Astrocyte (in vitro differentiated cells and primary cell): ENCODE measurements at places on chromosomes 4 and X. TPM values are rescaled to one million over a fixed set of nuclear protein-coding genes. Genes with fewer than 3 reads are reported as not detected.
A peak's percentile ranks its signal among the peaks of the same experiment; 100 is the strongest.

GRCh38 chr4:123449780-123450179 lies 53.2 kb downstream of the SPRY1 start:
- H3K27me3 ChIP-seq, result no peaks in the 10 kb centered on the region
- peaks cover 21% of the 10 kb centered on the region for H3K4me1 ChIP-seq
- peak; percentile 73 for DNase-seq
- H3K4me3 ChIP-seq, result no peak overlapping the region
- no peak overlapping the region for H3K27ac ChIP-seq

Gene JCHAIN
- not detected in 2 replicates for total RNA-seq

- no peak overlapping the region for H3K4me3 ChIP-seq
- no peak overlapping the region for H3K27ac ChIP-seq
- H3K27me3 ChIP-seq, result no peaks in the 10 kb centered on the region
Measured at GRCh38 chr4:122577808-122578781, 42.8 kb downstream of the IL21 start.

Gene MXRA5
- 23.3 and 60.6 TPM in 2 replicates for total RNA-seq

- peaks cover 2% of the 10 kb centered on the region for H3K27me3 ChIP-seq
- no peaks in the 10 kb centered on the region for H3K36me3 ChIP-seq
- H3K27ac ChIP-seq, result no peak overlapping the region
- DNase-seq, result peak; percentile 12
- peaks cover 10% of the 10 kb centered on the region for H3K4me1 ChIP-seq
Measured at GRCh38 chrX:132837967-132838366, 120.5 kb downstream of the HS6ST2 start.

DNA sequence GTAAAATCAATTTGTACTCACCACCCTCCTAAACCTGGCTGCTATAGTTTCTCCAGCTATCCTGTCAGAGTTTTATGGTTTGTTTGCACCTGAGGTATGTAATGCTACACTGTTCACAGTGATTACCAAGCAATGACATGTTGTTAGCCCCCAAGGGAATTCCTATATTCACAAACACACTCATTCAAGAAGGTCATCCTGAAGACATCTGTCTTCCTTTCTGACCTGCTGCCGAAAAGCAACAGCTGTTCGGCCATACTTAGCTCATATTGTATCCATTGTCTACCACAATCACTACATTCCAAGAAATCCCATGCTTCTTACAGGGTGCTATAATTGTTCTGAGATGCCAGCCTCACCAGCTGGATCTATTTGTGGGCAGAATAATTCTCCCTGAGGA lies 160.1 kb upstream of the GYPA start:
- no peaks in the 10 kb centered on the region for H3K4me1 ChIP-seq
- no peaks in the 10 kb centered on the region for H3K27me3 ChIP-seq
- no peak overlapping the region for H3K4me3 ChIP-seq

GRCh38 chrX:139538907-139539790 lies 8.6 kb downstream of the F9 start:
- no peaks in the 10 kb centered on the region for H3K4me1 ChIP-seq
- no peaks in the 10 kb centered on the region for H3K36me3 ChIP-seq
- H3K4me3 ChIP-seq, result no peak overlapping the region
- H3K27me3 ChIP-seq, result no peaks in the 10 kb centered on the region
- peak; percentile 1 for DNase-seq

GRCh38 chrX:155745792-155746191 lies 133.0 kb upstream of the TMLHE start:
- no peak for DNase-seq
- H3K4me3 ChIP-seq, result no peak overlapping the region
- no peaks in the 10 kb centered on the region for H3K36me3 ChIP-seq
- H3K27ac ChIP-seq, result no peak overlapping the region
- H3K4me1 ChIP-seq, result no peaks in the 10 kb centered on the region

Gene PPEF2
- total RNA-seq, result not detected in 2 replicates

GRCh38 chr4:41526628-41527027 lies 11.3 kb upstream of the LIMCH1 start:
- H3K27me3 ChIP-seq, result no peaks in the 10 kb centered on the region
- H3K27ac ChIP-seq, result no peak overlapping the region
- no peaks in the 10 kb centered on the region for H3K36me3 ChIP-seq
- H3K4me3 ChIP-seq, result no peak overlapping the region
- DNase-seq, result peak; percentile 44

GRCh38 chrX:5733501-5733900 lies 495.2 kb downstream of the NLGN4X start:
- no peaks in the 10 kb centered on the region for H3K4me1 ChIP-seq
- no peaks in the 10 kb centered on the region for H3K36me3 ChIP-seq
- H3K27me3 ChIP-seq, result no peaks in the 10 kb centered on the region
- no peak for DNase-seq
- H3K27ac ChIP-seq, result no peak overlapping the region

Gene ADH1A
- not detected in 2 replicates for total RNA-seq

Gene PAGE1
- not detected in 2 replicates for total RNA-seq

- no peak for DNase-seq
- peaks cover 10% of the 10 kb centered on the region for H3K4me1 ChIP-seq
- no peak overlapping the region for H3K27ac ChIP-seq
- H3K4me3 ChIP-seq, result no peak overlapping the region
- no peaks in the 10 kb centered on the region for H3K36me3 ChIP-seq
Measured at GRCh38 chr4:47484168-47484567, 907 bp upstream of the ATP10D start.

DNA sequence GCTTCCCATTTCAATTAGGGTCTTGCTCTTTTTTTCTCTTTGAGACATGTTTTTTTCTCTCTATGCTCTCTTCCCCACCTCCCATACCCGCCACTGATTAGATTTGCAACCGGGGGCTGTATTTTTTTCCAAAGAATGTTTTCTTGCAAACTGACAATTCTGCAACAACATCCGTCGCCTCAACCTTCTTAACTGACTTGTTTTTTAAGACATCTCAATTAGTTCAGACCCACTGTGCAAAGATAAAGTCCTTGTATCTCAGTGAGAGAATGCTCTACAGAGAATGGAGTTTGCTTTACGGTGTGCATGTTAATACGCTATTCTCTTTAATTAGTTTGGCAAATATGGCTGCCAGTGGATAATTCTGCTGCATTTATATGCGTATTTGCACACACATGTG lies 126.3 kb downstream of the UNC5C start:
- H3K4me1 ChIP-seq, result no peaks in the 10 kb centered on the region
- H3K36me3 ChIP-seq, result no peaks in the 10 kb centered on the region
- no peak overlapping the region for H3K27ac ChIP-seq
- no peak overlapping the region for H3K4me3 ChIP-seq
- H3K27me3 ChIP-seq, result no peaks in the 10 kb centered on the region

DNA sequence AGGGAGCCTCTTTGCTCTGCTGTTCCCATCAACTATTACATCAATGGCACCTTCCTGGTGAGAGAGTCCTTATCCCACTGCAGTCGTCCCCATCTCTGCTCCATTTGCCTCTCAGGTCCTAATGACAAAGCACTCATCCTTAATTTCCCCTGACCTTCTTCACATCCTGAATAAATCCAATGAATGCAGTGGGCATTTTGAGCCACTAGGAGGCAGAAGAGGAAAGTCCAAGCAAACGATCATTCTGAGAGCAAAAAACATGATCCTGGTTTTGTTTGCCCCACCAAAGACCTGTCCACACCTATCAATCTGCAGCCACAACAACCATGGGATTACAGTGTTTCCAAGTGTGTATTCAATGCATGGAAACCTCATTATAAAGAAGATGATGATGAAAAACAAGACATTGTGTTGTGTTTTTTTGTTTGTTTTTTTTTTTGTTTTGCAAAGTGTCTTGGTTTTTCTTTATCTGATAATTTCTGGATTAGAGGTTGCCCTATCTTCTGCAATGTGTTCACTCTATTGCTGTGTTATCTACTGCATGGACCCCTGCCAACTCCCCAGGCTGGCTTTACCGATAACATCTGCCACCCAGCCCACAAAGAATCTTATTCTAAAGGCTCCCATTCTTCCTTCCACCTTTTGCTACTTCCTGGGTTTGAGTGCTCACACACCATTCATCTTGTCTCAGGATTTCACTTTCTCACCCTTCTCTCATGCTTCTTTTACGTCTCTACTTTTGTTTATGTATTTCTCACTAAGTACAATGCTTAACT lies 207.2 kb downstream of the NLGN4X start:
- no peak overlapping the region for H3K27ac ChIP-seq
- no peaks in the 10 kb centered on the region for H3K36me3 ChIP-seq
- H3K4me1 ChIP-seq, result peaks cover 4% of the 10 kb centered on the region
- H3K27me3 ChIP-seq, result no peaks in the 10 kb centered on the region

- no peak for DNase-seq
- no peak overlapping the region for H3K27ac ChIP-seq
- no peaks in the 10 kb centered on the region for H3K27me3 ChIP-seq
- H3K4me3 ChIP-seq, result no peak overlapping the region
- no peaks in the 10 kb centered on the region for H3K36me3 ChIP-seq
Measured at GRCh38 chr4:113884655-113885054, 94.8 kb downstream of the ARSJ start.

Gene USP9X
- 112 and 113 TPM in 2 replicates for total RNA-seq

DNA sequence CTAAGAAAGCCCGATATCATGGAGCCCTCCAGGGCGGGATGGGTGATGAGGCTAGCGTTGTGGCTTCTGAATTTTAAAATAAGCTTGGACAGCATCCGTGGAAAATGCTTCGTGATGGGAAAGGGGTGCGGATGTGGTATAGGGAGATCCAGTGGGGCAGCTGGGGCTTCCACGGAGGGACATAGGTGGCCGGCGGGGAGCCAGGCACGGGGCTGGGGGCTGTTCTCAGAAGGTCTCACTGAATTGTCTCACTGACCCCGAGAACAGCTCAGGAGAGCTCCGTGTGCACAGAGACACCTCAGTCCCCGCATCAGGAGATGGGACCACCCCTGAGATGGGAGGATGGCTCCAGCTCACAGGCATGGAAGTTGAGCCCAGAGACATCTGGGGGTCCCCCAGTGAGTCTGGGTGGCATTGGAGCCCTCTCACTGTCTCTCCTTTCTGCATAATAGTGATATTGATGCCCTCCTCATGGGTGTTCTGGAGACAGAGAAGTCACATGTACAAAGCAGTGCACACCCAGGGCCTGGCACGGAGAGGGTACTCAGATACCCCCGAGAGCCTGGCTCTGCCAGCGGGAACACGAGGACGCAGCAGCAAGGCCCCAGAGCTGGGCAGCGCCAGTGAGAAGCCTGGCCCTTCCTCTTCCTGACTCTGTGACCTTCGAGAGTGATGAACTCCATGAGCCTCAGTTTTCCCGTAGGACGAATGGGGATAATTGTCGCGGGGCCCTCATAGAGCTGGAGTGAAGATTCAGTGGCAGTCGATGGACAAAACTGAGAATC lies 70.6 kb upstream of the PSAPL1 start:
- no peaks in the 10 kb centered on the region for H3K36me3 ChIP-seq
- H3K4me1 ChIP-seq, result peaks cover 12% of the 10 kb centered on the region
- no peak overlapping the region for H3K4me3 ChIP-seq
- no peak overlapping the region for H3K27ac ChIP-seq
- no peak for DNase-seq

DNA sequence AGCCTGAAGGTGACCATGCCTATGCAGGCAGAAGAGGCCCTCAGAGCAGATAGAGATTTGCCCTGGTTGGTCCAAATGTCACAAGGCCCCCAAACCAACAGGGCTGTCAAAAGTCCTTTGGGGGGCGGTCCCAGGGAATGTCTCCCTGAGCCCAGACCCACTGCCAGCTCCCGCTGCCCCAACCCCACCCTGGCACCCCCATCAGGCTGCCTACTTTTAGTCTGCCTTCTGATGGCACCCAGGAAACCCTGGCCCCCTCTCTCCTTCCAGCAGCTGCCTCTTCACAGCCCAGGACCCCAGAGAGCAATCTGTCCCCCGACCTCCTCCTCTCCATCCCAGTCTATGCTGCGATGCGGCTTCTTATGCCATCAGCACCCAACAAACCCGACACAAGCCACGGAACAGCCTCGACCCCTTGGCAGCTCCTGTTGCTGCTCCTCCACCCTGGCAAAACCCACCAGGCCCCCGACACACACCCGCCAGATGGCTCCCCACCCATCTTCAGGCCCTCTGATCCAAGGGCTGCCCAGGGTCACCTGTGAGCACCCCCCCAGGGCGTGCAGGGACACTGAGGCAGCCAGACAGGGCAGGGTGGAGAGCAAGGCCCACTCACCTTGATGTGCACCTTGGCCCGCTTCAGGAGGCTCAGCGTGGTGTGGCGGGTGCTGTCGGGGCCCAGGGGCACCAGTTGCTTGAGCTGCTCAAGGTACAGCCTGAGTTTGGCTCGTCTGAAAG lies 9.9 kb downstream of the MXD4 start:
- no peak for DNase-seq
- no peaks in the 10 kb centered on the region for H3K27me3 ChIP-seq
- H3K4me1 ChIP-seq, result peaks cover 18% of the 10 kb centered on the region
- peaks cover 5% of the 10 kb centered on the region for H3K36me3 ChIP-seq
- no peak overlapping the region for H3K27ac ChIP-seq

Gene RBM46
- total RNA-seq, result not detected in 2 replicates

DNA sequence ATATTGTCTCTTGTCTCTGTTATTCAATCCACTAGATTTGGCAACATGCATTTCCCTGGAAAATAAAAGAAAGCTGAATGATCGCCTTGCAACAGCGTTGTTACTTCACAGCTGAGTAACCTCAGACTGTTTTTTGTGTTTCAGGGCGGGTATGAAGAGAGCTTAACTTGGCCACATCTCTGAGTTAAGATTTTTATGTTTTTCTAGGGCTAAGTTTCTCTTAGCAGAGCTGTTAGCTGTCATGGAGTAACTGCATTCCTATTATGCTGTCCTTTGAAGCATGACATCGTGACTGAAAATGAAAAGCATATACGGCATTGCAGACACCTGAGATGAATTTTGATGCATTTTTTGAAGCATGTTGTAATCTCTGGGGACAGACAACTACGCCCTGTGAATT lies 1798.9 kb downstream of the PCDH7 start:
- no peaks in the 10 kb centered on the region for H3K4me1 ChIP-seq
- peak overlapping the region; percentile 33 for H3K4me3 ChIP-seq
- no peaks in the 10 kb centered on the region for H3K27me3 ChIP-seq
- H3K36me3 ChIP-seq, result no peaks in the 10 kb centered on the region

GRCh38 chr4:2402048-2402842 lies 16.2 kb downstream of the ZFYVE28 start:
- no peak overlapping the region for H3K4me3 ChIP-seq
- peaks cover 42% of the 10 kb centered on the region for H3K27me3 ChIP-seq
- peak; percentile 10 for DNase-seq
- H3K36me3 ChIP-seq, result no peaks in the 10 kb centered on the region
- H3K27ac ChIP-seq, result no peak overlapping the region

Gene GSX2
- total RNA-seq, result 1.1 and 1.7 TPM in 2 replicates

- H3K4me1 ChIP-seq, result no peaks in the 10 kb centered on the region
- H3K36me3 ChIP-seq, result no peaks in the 10 kb centered on the region
- no peak overlapping the region for H3K4me3 ChIP-seq
- peaks cover 3% of the 10 kb centered on the region for H3K27me3 ChIP-seq
Measured at GRCh38 chr4:74878323-74878722, 54.6 kb upstream of the PARM1 start.
